ENCODE measurements at places on chromosomes 16 and 17.
A peak's percentile ranks its signal among the peaks of the same experiment; 100 is the strongest.

GRCh38 chr16:54672500-54672899 is 258.2 kb upstream of the IRX5 start:
- DNase-seq, result no peak

DNA sequence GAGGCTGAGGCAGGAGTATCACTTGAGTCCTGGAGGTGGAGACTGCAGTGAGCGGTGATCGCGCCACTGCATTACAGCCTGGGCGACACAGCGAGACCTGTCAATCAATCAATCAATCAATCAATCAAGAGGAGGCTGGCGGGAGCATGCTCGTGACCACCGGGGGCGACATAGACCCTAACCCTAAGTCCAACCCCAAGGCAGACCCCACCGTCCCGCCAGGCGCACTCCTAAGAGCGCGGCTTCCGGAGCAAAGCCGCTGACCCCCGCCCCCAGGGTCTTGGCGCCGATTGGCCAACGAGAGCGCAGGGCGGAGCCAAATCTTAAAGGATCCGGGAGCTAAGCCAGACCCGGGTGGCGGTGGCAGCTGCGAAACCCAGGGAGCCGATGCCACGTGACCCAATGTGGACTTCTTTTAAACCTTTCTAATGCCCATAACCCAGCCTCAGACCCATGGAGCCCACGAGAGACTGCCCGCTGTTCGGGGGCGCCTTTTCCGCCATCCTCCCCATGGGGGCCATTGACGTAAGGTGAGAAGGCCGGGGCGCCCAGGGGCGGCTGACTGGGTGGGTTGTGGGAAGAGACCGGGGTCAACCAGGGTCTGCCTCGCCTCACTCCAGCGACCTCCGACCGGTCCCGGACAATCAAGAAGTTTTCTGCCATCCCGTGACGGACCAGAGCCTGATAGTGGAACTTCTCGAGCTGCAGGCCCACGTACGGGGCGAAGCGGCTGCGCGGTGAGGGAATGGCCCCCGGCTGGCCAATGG is at the start of gene RANGRF:
TSS of gene RANGRF (plus strand) at position 335 of the 767 bp plus-strand sequence. CDS start at position 454, 119 bp downstream.
- DNase-seq, result peak; percentile 81

- no peak for DNase-seq
Observed at GRCh38 chr16:69350536-69351133, 951 bp downstream of the TMED6 start.

- no peak for DNase-seq
Observed at GRCh38 chr17:59347975-59348391, 16.5 kb downstream of the YPEL2 start.

DNA sequence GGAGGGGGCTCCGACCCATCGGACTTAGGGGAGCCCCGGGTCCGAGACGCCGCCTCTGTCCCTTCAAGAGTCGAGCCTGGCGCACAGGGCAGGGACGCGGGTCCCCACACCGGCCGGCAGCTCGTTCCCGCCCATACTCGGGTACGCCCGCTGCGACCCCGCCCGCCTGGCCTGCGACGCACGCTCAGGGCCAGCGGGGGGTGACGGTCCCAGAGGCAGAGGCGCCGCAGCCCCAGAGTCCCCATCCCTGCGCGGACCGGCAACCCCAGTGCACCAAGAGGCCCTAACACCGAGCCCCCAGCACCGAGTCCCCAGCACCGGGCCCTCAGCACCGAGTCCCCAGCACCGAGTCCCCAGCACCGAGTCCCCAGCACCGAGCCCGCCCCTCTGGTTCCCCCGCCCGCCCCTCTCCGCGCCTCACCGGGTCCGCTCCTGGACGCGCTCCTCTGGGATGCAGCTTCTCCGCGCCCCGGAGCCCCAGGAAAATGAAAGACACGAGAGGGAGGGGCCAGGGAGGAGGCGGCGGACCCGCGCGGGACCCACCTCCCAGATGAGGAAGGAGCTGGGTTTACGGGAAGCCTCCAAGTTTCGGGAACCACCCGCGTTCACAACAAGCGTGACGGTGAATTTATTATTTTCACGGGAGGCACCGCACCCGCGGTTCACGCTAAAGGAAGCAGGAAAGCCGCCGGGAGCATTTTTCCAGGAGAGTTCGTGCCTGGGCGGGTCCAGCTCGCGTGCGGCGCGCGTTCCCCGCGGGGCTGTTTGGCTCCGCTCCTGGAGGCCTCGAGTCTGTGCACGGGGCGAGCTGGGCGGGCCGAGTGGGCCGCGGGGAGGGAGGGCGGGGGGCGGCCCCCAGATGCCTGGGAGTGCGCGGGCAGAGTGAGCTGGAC is at the start of gene SECTM1:
TSS of gene SECTM1 (minus strand) at position 488 of the 893 bp plus-strand sequence. CDS start 6,526 bp downstream, outside the sequence.
- DNase-seq, result peak; percentile 35

DNA sequence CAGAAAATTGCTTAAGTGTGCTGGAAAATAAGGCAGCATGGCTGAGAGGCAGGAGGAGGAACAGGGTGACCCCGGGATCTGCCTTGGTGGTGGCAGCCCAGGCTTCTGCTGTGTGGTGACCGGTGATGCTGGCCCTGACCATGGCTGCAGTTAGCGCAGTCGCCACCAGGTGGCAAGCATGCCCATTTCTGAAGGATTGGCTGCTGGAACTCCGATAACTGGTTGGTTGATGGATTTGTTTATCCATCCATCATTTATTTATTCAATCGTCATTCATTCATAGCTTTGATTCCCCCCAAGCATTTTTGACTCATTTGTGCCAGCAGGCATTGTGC is 29.1 kb upstream of the ITGA3 start:
- peak; percentile 88 for DNase-seq

GRCh38 chr17:40364121-40364861 is at the start of gene GJD3:
TSS of gene GJD3 (minus strand) at chr17:40364737. CDS start at chr17:40363815, 922 bp downstream.
- no peak for DNase-seq

GRCh38 chr17:81034168-81034777 is 678 bp upstream of the BAIAP2 start:
- DNase-seq, result no peak

DNA sequence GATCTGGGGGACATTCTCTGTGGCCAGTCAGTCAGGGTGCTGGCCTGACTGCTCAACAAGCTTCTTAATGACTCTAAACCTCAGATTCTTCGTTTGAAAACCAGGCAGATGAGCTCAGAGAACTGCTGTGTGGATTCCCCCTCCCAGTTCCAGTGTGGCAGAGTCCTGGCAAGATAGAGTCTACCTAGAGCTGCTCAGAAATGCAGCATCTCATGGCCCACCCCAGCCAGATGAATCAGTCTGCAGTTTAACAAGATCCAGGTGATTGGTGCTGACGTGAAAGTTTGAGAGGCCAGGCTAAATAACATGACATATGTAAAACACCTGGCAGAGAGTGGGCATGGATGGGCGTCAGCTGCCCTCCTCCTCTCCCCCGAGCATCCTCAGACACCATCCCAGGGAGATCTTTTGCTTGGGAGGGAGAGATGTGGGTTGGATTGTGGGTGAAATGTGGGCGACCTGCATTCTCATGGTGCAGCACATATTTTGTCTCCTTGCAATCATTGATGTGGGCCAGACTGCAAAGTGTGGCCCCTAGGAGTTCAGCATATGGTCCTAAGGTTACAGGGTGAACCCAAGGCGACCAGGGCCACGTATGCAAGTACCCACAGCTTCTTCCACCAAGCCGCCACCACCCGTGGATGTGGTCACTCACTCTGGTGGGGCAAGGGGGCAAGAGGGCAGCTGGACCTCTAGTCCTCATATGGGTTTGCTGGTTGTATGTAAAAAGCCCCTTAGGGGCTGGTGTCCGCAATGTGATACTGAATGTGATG is 19.5 kb downstream of the SOCS3 start:
- no peak for DNase-seq

GRCh38 chr17:5472511-5472910 is 3.7 kb upstream of the DHX33 start:
- no peak for DNase-seq

Data from fibroblast of pulmonary artery (primary cell).